Liver (tissue), 10 donors: ENCODE measurements at places on chromosomes 12 and 14.
A peak's percentile ranks its signal among the peaks of the same experiment; 100 is the strongest.

DNA sequence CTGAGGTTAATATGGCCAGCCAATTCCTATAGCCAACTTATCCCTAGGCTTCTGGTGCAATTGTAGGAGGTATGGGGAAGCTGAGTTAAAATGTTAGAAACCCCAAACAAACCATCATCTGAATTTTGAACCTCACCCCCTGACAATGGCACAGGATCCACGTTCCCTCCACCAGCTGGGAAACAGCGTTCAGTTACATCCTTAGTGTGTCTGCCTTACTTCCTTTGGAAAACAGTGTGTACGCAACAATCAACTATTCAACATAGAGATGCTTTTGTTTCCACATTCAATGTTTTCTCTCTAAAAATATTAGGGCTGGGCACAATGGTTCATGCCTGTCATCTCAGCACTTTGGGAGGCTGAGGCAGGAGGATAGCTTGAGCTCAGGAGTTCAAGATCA, 203.4 kb downstream of the TTC7B start:
- no peak for DNase-seq

DNA sequence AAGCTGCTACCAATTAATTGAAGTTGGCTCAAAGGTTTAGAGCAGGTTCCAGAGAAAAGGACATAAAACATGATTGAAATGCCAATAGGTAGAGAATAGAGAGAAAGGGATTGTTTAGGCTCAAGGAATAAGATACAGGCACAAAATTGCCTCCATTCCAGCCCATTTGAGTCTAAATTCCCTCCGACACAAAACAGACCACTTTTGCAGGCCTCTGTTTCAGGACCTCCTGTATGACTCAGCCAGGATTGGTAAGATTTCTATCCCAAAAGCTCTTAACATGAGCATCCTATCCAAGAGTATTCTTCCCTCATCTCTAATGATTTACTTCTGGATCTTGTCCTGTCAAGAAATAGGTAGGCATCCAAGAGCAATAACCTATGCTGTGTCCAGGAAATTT, 123.5 kb downstream of the STAB2 start:
- DNase-seq = no peak

GRCh38 chr12:125183187-125184067, 118.2 kb downstream of the AACS start:
- DNase-seq = peak; percentile 86

DNA sequence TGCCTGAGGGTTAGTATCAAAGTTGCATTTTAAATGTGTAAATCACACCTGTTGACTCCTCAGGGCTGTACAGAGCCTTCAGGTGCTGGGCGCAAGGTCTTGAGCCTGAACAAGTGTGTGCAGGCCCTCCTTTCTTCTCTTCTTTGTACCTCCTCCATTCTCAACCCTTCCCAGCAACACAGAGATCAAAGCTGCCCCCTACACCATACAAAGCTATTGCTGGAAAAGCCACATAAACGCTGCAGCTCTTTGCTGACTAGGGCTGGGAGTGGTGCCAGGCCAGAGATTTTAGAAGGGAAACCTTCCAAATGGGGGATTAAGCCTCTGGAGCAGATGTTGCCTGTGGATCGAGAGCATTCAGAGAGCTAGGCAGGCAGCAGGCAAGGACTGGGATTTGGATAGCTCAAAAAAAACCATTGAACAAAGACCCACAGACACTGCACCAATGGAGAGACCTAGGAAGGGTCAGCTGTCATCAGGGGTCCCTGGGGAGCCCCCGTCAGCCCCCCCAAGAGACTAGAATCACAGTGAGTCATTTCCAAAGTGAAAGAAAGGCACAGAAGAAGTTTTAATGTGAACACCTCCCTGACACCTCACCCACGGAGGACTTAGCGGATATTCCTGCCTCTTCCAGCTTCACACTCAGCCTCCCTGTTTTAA, 18.2 kb upstream of the SUSD6 start:
- DNase-seq = no peak

- DNase-seq = no peak
These were observed 225.2 kb downstream of the CCER1 start for GRCh38 chr12:90729736-90730135.
